ENCODE measurements at places on chromosomes 16 and 17.

- no peak for DNase-seq
Observed at GRCh38 chr17:15273141-15273793, 8.1 kb upstream of the PMP22 start.

DNA sequence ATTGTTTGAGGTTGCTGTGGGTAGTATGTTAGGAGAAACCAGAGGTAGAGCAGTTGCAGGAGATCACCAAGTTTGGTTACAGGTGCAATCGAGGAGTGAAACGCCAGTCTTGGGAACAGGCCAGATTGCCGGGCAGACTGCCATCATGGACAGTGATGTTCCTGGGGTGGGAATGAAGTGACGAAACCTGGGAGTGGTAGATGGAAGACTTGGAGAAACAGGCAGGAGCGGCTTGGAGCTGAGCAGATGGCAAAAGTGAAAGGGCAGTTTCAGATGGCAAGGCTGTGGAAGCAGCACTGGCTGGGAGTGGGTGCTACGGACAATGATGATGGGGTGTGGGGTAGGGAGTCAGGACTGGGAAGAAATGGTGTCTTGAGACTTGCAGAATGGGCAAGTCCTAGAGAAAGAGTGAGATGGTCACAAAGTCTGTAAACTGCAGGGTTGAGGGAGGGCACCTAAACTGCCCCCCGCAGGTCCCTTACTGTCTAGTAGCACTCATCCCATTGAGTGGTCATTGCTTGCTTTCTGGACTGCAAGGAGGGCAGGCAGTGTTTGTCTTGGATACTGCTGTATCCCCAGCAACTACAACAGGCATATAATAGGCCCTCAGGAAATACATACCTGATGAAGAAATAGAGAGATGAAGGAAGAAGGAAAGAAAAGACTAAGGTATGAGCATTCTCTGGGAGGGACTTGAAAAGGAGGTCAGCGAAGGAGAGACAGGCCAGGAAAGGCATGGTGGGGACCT, 29.5 kb upstream of the ULK2 start:
- DNase-seq, result no peak

GRCh38 chr17:68431661-68432071, 25.6 kb downstream of the WIPI1 start:
- no peak for DNase-seq

DNA sequence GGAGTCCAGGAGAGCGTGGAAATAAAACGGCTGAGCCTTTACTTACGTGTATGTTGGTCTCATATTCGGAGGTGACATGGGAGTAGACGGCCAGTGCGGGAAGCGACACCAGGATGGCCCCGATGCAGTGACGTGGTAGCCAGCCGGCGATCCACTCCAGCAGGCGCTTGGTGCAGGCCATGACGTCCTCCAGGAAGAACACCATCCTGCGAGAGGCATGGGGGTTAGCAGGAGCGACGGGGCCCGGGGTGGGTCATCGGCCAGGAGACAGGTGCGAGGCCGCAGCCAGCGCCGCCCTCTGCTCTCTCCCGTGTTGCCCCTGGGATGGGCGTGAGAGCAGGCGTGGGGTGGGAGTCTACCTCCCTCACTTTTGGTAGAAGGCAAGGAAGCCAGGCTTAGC, 98.6 kb upstream of the CREBBP start:
- no peak for DNase-seq

- DNase-seq, result no peak
Observed at GRCh38 chr16:78925083-78925767, 675.3 kb downstream of the MAF start.

DNA sequence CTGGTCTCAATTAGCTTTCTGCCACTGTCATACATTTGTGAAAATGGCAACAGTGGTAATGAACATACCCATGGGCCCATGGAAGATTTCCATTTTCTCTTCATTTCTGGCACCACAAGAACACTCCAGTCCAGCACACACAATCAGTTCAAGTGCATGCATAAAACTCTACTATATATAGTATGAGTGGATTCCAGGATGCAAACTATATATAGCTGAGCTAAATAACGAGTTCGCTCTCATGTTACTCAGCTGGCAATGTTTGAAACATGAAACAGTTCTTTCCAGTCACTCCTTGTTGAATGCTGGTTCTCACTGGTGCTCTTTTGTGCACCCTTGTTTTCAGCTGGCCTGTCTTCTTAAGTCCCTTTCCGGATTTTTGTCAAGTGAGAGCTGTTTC, 75.2 kb upstream of the DHX40 start:
- no peak for DNase-seq

GRCh38 chr17:17484451-17484899, 7.7 kb downstream of the MED9 start:
- no peak for DNase-seq

DNA sequence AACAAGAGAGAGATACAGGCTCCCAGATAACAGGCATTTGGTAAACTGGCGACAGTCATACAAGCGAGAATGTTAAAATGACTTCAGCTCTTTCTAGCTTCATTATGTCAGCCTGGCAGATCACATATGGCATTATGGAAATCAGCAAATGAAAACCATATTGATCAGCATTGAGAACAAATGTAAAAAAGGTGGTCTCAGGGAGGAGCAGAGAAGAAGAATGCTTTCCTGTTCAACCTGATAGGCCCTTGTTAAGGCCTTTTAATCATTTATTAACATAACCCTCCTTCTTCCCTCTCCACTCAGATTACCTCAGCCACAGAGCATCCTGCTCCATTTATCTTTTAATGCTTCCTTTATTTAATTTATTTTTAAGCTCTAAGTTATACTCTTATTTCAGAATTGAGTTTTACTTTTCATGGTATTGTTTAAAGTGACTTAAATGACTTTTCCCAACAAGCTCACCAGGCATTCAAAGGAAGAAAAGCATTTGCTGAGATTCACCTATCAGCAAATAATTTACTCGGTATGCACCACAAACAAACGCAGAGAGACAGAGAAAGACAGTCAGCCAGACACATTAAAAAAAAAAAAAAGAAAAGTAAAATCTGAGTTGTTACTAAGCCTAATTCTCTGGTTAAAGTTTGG, 243.9 kb upstream of the TBX2 start:
- DNase-seq, result no peak

DNA sequence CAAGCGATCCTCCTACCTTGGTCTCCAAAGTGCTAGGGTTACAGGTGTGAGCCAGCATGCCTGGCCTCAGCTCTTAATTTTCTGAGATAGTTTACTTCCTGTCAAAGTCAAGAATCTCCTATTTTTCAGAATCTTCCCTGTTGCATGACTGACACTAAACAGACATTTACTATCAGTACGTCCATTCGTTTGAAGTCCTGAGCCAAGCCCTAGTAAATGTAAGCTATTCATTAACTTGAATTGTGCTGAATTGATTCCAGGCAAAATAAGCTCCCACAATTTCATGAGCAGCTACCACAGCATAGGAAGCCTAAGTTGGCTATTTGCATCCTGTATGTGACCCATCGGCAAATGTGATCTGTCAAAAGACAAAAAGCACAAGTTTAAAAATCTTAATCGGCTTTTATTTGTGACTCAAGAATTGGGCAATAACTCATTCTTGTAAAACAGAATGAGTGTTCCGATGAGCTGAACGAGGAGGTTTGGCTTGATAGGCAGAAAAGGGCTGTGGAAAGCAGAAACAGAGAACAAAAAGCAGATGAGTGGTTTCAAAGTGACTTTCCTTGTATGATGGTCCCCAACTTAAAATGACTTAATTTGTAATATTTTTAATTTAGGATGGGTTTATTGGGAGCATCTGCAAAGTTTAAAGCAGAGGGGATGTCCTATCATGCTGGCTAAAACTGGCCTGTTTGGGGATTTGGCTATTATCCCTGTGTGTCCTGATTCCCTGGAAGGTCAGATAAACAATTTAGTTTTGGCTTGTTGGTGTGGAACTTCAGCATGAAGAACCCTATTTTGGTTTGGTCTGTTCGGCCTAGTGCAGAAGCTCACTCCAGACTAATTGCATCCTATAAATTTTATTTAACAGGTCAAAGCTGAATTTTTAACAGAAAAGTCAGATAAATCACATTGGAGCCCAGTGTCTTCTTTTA, 14.2 kb downstream of the RNF112 start:
- DNase-seq, result no peak

DNA sequence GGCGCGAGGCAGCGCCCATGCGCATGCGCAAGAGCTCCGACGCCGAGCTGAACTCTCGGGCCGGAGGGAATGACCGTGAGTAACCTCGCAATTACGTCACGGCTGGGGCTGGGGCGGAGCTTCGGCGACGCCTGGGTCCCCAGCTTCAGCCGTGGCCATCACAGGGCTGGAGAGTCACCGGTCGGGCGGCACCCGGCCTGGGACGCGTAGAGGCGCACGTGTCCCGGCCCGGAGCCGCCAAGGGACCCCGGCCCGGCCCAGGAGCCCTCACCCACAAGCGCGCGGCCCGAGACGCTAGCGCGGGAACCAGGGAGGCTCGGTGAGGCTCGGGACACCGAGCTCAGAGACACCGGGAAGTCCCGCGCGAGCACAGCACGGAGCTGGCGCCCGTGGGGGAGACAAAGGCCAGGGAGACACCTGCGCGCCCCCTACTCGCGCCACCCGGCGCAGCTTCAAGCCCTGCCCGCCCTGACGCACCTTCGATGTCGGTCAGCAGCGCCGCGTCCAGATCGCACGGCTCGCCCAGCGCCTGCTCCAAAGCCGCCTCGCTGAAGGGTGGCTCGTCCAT, 452 bp downstream of the SREBF1 start:
- DNase-seq, result peak; percentile 60

- no peak for DNase-seq
Observed at GRCh38 chr17:33436321-33436720, 143.2 kb upstream of the ASIC2 start.

GRCh38 chr17:68613739-68614298, 12.7 kb upstream of the FAM20A start:
- DNase-seq, result no peak

DNA sequence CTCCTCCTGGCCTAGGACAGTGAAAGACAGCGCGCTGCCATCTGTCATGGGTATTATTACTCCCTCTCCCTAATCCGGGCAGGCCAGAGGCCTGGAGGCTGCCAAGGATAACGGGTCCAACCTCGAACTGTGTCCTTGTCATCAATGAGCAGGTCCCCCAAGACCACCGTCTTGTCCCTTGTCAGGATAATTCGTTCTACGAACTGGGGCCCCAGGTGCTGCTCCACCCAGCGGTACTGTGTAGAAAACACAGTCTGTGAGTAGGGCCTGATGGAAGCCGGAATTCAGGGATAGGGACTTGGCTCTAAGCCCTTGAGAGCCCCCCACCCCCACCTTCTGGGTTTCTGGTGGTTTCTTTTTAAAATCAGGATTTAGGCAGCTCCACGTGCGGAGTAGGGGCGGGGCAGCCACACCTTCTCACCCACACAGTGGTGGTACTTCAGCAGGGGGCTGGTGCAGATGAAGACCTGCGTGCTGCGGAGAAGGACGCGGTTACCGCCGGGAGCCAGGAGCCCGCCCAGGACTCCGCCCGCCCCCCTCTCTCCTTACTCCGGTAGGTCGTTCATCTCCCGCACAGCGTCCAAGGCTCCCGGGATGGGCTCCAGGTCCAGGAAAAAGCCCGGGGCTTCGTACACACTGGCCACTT, 787 bp downstream of the NT5C start:
- peak; percentile 99 for DNase-seq

- DNase-seq, result no peak
Observed at GRCh38 chr17:36936455-36937000, 747 bp upstream of the LHX1 start.
